ENCODE measurements at places on chromosomes 11 and 22.

DNA sequence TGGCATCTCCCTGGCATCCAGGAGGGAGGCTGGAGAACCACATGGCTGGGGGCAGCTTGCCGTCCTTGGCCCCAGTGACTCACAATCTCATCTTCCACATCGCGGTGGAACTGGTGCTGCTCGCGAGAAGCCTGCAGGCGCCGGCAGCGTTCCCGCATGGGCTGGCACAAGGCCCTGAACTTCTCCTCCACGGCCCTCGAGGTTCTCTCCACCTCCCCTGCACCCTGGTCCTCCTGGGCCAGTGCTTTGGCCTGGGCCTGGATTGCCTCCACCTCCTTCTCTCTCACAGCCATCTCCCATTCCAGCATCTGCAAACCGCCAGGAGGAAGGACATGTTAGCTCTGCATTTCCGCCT is 16.3 kb upstream of the RBM4B start:
- peak; percentile 75 for DNase-seq

- no peak for DNase-seq
Observed at GRCh38 chr11:16193897-16194381, 162.4 kb downstream of the SOX6 start.

GRCh38 chr11:80873310-80873999 is 1432.6 kb upstream of the TENM4 start:
- DNase-seq = no peak

DNA sequence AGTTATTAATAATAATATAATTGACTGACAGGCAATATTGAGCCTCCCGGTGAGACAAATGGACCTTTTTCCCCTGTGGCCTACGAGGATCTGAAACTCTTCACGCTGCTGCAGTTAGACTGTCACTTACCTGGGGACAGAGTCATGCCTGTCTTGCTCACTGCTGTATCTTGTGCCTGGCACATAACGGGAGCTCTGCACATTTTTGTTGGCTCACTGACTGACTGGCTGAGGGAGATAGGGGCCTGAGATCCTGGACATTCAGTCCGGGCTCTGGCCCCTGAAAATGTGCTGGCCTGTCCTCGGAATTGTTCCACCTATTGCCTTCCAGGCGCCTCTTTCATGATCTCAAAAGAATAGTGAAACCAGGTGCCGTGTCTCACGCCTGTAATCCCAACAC is 743 bp upstream of the CD3D start:
- no peak for DNase-seq

- no peak for DNase-seq
Observed at GRCh38 chr11:126542334-126543015, 187.0 kb downstream of the ST3GAL4 start.

- no peak for DNase-seq
Observed at GRCh38 chr11:69280451-69280850, 13.5 kb upstream of the MYEOV start.

DNA sequence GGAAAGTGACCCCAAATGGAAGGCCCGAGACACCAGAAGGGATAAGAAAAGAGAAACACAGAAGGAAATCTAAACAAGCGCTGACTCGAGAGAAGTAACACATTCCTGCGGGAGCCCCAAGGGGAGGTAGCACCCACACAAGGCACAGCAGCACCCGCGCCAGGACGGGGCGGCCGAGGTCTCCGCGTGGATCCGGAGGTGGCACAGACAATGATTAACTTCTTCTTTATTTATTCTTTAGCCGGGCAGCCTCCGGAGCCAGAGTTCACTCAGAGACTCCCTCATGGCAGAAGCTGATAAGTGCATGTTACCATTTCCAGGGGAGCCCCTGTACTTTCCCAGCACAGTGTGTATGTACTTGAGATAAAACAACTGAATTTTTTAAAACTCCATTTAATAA is 5.1 kb downstream of the TOLLIP start:
- peak; percentile 84 for DNase-seq

DNA sequence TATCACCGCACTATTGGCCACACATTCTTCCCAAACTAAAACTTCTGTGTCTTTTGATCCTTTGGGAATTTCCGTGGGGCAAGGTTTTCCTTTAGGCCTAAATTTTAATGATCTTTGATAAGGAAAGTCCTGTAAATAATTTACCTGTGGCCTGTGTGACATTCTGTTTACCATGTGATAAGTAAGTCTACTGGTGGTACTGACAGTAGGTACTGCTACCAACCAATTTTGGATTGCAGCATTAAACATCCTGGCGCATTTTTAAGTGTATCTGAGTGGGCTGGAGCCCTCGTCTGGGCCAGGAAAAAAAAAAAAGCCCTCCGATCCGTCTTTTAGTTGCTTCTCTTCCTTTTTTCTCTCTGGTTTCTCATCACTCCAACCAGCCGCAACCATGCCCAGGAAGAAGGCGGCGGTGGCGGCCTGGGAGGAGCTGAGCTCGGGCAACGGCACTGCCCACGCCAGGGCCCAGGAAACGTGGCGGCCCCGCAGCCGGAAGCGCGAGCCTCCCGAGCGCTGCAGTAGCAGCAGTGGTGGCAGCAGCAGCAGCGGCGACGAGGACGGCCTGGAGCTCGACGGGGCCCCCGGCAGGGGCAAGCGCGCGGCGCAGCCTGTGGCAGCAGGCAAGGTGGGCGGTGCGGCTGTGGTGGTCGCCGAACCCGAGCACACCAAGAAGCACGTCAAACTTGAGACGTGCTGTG is 33.6 kb downstream of the ASRGL1 start:
- peak; percentile 88 for DNase-seq

GRCh38 chr11:107653076-107653475 is 58.8 kb downstream of the SLN start:
- no peak for DNase-seq

DNA sequence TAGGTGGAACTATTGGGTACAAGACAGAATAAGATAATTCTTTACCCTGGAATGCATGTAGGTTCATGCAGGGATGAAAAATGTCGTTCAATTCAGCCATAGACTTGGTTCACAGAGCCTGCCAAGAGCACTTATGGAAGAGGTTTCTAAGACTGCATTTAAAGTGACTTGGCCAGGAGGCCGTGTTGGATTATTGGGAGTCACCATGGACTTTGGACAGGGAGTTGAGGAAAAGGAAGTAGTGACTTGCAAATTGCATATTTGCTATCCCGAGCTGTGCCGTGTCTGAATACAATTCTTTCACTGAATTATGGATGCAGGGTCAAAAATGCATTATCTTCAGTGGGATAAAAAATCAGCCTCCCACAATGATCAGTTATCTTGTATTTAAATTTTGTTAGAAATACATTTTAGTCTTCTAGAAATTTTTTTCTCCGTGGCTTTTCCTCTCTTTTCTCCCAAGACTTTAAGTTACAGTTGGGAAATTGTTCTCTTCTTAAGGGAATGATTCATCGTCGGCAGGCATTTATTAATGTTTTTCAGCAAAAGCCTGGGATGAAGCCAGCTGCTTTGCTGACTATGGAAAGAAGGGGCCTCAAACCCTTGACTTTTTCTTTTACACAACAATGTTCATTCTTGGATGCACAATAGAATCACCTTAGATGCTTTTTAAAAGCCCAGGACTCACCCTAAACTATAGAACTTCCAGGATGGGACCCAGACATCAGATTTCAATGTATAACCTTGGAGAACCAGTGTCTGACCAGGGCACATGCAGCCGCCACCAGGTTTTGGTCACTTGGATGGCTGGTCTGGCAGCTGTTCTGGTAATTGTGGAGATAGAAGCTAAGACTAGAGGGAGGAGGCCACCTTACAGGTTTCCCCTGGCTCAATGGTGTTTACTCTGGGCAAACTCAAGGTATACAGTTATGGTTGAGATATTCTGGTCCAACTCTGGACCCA is 70.8 kb downstream of the FAT3 start:
- no peak for DNase-seq

DNA sequence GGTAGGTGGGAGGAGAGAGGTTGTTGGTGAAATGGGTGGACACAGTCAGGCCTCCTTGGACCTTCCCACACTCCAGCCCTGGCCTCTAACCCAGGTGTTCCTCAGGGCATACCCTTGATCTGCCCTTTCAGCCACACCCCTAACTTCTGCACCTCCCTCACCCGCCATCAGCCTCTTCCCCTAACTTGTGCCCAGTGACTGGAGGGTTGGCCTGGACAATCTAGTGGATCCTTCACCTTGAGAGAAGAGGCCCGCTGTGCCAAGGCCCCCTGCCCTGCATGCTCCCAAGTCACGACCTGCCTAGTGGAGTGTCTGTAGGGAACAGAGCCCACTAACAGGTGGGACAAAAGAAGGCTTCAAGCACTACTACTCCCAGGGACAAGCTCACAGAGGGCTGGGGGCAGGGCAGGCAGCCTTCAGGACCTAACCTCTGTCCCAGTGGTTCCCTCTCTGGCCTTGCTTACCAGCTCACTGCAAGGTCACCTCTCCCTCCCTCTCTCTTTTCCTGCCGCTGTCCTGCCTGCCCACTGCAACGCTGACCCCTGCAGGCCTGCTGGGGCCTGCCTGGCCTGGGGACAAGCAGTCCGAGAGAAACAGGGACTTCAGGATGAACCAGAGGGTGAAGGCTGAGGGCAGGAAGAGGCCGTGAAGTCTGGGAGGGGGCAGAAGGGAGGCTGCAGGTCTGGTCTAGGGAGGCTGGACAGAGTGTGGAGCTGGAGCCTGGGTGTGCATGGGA is 3.3 kb downstream of the SYT7 start:
- no peak for DNase-seq

DNA sequence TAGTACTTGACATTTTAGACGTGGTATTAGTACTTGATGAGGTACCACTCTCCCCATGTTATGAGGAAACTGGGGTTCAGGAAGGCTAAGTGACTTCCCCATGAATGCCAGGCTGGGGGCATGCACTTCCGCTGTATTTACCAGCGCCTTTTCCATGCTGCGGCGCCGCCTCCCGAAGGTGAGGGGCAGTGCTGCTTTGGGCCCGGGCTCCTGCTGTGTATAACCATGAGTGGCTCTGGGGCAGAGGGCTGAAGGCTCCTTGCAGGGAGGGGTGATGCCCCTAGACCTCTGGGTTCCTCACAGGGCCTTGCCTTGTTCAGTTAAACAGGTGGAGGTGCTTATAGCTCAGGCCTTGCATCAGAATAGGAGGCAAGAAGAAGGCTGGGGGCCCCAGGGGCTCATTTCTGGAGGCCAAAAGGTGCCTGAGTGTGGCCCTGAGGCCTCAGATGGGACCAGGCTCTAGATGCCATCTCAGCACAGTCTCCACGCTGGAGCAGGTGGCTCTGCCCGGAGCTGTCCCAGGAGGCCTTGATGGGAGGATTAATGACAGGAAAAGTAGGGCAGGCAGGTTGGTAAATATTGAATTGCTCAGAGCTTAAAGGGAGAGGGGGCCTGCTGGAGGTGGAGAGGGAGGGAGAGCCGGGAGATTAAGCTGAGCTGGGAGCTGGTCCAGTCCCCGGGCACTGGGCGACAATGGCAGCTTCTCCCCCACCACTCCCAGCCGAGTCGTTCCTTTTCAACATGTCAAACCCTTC is 129.6 kb downstream of the CEP164 start:
- no peak for DNase-seq

- DNase-seq = no peak
Observed at GRCh38 chr11:118524757-118525470, 2.4 kb upstream of the TTC36 start.

- no peak for DNase-seq
Observed at GRCh38 chr22:31333641-31334040, 12.5 kb downstream of the PATZ1 start.

DNA sequence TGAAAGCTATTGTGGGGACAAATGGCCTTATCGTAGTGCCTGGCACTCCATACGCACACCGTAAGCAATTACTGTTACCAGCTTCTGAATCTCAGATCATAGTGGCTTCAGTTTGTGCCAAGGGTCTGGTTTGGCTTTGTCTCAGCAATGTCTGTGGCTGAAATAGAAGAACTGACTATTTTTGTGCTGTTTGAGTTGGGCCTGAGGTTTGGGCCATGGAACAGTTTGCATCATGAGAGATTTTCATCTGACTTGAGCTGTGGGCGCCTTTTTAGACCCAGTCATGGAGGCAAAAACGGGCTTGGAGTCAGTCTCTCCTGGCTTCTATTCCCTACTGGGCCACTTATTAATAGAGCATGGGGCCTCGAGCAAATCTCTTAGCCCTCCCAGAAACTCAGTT is 121.1 kb upstream of the CRYBB3 start:
- no peak for DNase-seq

DNA sequence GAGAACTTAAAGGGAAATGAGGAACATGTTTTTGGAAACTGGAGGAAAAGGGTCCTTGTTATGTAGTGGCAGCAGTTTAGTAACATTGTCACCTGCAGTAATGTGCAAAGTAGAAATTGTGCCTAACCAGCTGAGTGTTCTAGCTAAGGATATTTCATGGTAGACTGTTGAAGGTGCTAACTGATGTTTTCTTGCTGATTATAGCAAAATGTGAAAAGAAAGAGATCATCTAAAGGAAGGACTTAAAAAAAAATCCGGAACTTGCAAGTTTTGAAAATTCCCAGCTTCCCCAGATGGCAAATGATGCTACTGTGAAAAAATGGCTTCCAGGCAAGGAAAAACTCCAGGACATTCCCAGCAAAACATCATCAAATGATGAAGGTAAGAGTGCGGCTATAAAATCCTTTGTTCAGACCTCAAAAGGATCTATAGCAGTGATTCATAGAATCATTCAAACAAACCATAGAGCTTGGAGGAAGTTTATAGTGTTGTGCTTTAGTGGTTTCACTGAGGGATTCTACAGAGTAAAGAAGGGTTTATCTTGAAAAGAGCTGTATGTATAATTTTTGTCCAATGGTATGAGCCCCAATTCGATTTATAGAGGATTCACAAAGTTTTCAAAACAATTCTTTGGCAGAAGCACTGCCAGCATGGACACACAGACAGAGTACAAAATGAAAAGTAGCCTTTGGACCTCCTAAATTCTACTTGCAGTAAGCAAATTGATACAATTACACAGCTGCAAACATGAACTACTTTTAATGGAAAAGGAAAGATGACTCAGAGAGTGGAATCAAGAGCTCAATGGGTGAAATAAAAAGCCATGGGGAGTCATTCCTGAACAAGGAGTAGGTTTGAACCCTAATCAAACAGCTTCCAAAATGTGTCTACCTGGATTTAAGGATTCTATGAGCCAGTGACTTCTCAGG is 4.3 kb upstream of the TRIM44 start:
- no peak for DNase-seq

GRCh38 chr11:65170058-65170534 is at the start of gene SPDYC:
SPDYC (plus strand) TSS chr11:65170233; CDS start chr11:65171358, 1,125 bp downstream.
- peak; percentile 67 for DNase-seq

- DNase-seq = no peak
Observed at GRCh38 chr11:66864172-66864901, 7.5 kb downstream of the LRFN4 start.

GRCh38 chr11:68342459-68343158 is 30.2 kb downstream of the LRP5 start:
- peak; percentile 71 for DNase-seq

GRCh38 chr11:68469642-68470041 is 9.1 kb downstream of the PPP6R3 start:
- DNase-seq = no peak

GRCh38 chr22:49994361-49995040 is 18.1 kb downstream of the IL17REL start:
- DNase-seq = no peak
